ENCODE measurements at places on chromosomes 3 and 15.
A peak's percentile ranks its signal among the peaks of the same experiment; 100 is the strongest.

DNA sequence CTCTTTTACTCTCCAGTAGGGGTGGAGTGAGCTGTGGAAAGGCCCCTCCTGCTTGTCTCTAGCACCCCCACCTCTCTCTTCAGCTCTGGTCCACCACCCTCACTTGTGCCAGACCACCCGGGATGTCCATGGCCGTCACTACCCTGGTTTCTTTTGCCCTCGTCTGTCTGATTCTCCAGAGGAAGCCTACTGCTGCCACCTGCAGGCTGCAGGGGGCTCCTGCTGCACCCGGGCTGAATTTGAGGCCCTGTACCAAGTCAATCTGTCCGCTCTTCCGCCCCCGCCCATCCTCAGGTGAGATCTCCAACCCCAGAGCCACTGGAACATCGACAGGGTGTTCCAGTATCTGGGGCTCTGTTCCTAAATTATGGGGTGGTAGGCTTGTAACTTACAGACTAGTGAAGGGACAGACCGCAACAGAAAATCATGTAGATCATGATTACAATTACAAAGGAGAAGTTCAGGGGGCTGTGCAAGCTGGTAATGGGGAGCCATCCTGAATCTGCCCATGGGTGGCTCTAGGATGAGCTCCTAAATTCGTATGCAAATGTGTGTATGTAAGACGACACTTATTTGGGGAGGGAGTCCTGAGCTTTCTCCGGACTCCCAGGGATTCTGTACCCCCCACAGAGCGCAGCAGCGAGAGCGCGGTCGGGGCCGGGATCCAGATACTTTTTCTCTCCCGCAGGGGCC is 683 bp upstream of the UNC45A start:
- DNase-seq: peak; percentile 73

GRCh38 chr3:52062505-52062904 is 6.1 kb upstream of the DUSP7 start:
- DNase-seq: no peak

DNA sequence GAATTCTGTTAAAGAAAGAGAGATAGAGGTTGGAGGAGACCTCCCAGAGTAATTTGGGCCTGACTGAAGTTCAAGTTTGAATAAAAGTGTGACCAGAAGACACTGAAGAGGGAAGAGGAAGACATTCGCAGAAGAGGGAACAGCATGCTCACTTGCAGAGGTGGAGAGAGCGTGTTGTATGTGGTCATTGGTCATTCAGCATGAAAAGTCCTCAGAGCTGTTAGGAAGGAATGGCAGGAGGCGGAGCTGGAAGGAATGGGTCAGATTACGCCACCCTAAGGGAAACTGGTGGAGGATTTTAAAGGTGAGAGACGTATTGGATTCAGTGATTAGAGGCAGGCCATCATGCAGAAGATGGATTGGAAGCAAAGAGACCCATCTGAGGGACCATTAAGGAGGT is 41.6 kb downstream of the IQCH start:
- DNase-seq: no peak

- no peak for DNase-seq
Measured at GRCh38 chr15:27339138-27339537, 368.2 kb downstream of the GABRG3 start.

GRCh38 chr3:86175051-86175536 is 815.9 kb downstream of the VGLL3 start:
- no peak for DNase-seq

DNA sequence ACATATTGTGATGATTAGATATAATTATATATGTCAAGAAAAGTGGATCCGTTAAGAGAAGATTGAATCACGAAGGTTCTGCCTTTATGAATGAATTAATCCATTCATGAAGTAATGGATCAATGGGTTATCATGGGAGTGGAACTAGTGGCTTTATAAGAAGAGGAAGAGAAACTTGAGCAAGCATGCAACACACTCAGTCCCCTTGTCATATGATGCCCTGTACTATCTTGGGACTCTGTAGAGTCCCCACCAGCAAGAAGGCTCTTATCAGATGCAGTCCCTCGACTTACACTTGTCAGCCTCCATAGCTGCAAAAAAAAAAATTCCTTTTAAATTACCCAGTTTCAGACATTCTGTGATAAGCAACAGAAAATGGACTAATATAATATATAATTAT is 301.9 kb downstream of the RAP2B start:
- no peak for DNase-seq

- no peak for DNase-seq
Measured at GRCh38 chr3:195113048-195113447, 157.9 kb downstream of the XXYLT1 start.

DNA sequence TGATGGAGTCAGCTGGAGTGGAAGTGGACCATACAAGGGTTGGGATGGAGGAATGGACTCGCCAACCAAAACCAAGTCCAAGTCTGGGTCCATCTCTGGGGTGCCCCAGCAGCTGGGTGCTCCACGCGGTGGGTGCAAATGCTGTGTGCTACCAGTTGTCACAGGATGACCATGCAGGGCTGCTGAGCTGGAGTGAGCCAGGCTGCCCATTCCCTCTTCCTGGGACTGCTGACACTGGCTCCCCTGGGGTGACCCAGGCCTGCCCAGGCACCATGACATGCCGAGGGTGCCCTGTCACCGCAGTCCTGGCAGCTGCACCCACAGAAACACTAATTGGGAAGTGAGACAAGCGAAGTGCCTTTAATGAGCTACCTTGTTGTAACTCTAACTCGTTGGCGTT is 140.2 kb downstream of the TPRA1 start:
- no peak for DNase-seq

GRCh38 chr3:115832265-115832664 is 209.0 kb downstream of the GAP43 start:
- no peak for DNase-seq

DNA sequence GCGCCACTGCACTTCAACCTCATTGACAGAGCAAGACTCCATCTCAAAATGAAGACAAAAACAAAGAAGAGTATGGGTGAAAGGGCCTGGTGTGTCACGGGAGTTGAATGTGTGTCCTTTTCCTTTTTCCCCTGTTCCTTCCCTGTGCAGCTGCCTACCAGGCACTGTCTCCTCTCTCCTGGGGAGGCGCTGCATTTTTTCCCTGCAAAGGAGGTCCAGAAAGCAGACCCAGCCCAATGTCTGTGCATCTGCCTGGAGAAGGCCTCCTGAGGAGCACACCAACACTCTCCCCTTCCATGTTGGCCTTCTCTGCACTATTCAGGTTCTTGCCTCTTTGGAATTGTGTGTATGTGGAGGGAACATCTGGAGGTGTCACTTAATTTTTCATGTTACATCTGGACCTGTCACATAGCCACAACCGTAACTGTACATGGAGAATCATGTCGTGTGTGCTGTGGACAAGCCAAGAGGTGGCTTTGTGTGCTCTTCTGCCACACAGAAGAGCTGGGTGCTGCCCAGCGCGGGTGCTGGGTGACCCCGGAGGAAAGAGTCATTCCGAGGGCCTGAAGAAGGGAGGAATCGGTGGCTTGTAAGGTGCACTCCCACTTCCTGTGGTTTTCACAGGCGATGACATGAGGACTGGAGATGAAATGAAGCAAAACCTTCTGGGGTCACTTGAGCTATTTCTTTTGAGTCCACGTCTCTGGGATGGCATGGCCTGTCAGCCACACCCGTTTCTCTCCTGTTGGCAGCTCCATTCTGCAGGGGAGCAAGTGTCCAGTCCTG is 46.5 kb upstream of the CGNL1 start:
- DNase-seq: no peak

DNA sequence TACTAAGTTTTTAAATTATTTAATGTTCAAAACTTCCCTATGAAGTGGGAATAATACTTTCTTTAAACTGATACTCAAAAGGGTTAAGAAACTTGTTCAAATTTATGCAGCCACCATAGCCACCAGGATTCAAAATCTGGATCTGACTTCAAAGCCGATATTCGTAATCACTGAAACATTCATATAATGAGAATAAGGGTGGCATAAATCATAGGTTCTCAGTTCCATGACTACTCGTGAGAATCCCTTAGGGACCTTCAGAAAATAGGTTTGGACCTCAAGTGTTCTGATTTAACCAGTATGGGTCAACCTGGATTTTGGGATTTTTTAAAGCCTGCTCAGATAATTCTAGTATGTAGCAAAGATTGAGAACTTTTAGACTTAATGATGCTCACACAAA is 160.6 kb downstream of the RBMS3 start:
- DNase-seq: no peak

GRCh38 chr3:40387895-40388254 is 891 bp downstream of the ENTPD3 start:
- DNase-seq: no peak

DNA sequence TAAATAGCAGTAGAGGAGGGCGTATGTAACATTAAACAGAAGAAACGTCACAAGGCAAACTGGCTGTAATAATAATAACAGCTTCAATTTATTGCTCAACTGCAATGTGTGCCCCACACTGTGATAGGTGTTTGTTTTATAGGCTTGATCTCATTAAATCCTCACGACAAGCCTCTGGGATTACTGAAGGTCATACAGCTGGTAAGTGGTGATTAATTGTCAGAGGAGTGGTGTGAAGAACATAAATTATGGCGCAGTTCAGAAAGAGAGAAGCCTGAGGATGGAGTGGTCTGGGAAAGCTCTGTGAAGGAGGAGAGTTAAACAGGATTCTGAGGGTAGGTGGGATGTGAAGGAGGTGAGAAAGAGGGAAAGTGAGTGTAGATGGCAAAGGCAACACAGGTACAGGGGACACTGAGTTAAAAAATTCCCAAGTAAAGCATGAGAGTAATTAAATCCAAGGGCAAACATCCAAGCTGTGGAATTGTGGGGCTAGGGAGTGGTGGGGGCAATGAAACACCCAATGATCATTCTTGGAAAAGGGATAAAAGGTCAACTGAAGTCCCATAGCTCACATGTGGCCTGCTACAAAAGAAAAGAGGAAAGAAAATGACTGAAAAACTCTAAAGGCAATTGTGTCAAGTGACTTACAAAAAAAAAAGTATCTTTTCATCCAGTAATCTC is 16.5 kb upstream of the GLCE start:
- no peak for DNase-seq

- DNase-seq: no peak
Measured at GRCh38 chr3:139774560-139775302, 97.0 kb upstream of the NMNAT3 start.

DNA sequence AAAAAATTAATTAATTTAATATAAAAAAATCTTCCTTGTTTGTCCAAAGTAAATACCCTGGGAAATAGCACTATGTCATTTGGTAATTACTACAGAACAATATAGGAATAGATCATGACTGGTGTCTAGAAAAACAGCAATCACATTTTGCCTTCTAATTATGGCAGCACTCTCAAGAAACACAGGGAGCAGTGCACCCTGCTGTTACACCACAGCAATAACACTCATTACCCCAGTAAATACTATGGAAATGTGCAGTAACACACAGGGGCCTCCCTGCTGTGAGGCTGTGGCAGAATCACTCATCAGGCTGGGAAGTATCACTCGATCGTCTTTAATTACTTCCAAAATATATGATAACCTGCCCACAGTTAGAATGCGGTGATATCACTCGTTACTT is 646.0 kb downstream of the TUSC7 start:
- DNase-seq: no peak

DNA sequence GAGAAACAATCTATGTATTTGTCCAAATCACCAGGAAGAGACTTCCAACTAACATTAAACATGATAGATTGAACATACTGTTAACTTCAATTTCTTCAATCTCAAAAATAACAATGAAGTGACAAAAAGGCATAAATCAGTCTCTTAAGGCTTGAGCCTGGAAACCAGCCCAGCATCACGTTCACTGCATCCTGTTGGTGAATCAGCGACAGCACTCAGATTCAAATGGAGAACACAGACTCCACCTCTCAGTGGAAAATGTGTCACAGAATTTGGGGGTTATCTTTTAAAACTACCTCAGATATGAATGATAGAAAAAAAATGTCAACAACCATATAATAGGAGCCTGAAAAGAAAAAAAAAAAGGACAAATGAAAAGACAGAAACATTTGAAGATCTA is 212.0 kb downstream of the MINAR1 start:
- DNase-seq: no peak

GRCh38 chr3:189394599-189395121 is 222.9 kb downstream of the TPRG1 start:
- no peak for DNase-seq

- DNase-seq: no peak
Measured at GRCh38 chr3:152438706-152439105, 170.0 kb downstream of the MBNL1 start.

- DNase-seq: no peak
Measured at GRCh38 chr3:8983591-8983990, 20.3 kb upstream of the RAD18 start.

DNA sequence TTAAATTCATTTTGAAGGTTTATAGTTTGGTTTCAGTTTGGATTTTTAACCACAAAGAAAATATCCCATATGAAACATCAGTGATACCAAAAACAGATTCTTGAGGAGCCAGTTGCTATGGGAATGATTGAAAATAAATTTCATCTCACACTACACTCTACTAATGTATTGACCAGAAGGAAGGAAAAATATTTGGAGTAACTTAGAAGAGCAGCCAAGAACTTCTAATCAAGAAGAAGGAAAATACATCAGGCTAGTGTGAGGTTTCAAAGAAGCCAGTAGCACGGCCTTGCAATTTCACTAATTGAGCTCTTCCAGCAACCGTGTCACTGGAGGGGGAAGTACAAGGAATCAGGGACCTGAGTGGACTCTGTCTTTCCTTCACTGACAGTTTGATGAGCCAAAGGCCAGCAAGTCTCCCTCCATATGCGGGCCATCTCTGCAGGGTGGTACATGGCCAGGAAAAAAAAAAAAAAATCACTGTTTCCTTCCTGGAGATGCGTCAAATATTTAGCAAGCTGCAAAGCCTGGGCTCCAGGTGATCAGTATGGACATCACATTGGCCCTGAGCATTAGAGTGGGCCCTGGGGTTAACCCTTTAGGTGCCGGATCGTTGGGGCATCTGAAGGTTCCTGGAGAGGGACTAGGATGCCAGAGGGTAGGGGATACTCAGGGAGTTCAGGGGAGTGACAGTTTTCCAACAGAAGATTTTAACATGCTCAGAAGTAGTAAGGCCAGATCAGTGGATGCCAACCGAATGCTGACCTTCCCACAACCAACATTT is 37.1 kb downstream of the SLC12A8 start:
- no peak for DNase-seq

GRCh38 chr3:114823061-114823460 is 324.0 kb downstream of the ZBTB20 start:
- no peak for DNase-seq

DNA sequence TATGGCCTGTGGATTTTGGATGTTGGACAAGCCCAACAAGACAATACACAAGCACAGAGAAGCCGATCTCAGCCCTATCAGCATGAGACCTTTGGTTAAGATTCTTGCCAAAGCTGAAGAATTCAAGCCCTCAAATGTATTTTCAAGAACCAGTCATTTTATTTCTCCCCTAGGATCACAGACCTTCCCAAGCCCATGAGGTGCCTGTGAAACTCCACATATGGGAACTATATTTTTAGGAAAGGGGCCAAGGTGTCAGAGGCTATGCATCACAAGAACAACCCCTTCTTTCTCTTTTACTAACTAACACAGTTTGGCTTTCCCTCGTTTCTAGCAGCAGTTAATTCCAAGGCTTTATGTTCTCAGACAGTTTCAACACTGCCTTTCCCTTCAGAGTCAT is 364.5 kb downstream of the MAGI1 start:
- DNase-seq: no peak
